ENCODE measurements at places on chromosomes 1 and 21.

- DNase-seq: no peak
Observed at GRCh38 chr1:233513431-233513830, 100.5 kb upstream of the KCNK1 start.

GRCh38 chr1:221451741-221452140 lies 290.1 kb downstream of the DUSP10 start:
- no peak for DNase-seq

- DNase-seq: no peak
Observed at GRCh38 chr21:26852423-26852822, 7.2 kb upstream of the ADAMTS1 start.

GRCh38 chr1:117225931-117226330 lies 15.2 kb upstream of the VTCN1 start:
- no peak for DNase-seq

- DNase-seq: no peak
Observed at GRCh38 chr1:23722652-23723051, 20.6 kb upstream of the ELOA start.

DNA sequence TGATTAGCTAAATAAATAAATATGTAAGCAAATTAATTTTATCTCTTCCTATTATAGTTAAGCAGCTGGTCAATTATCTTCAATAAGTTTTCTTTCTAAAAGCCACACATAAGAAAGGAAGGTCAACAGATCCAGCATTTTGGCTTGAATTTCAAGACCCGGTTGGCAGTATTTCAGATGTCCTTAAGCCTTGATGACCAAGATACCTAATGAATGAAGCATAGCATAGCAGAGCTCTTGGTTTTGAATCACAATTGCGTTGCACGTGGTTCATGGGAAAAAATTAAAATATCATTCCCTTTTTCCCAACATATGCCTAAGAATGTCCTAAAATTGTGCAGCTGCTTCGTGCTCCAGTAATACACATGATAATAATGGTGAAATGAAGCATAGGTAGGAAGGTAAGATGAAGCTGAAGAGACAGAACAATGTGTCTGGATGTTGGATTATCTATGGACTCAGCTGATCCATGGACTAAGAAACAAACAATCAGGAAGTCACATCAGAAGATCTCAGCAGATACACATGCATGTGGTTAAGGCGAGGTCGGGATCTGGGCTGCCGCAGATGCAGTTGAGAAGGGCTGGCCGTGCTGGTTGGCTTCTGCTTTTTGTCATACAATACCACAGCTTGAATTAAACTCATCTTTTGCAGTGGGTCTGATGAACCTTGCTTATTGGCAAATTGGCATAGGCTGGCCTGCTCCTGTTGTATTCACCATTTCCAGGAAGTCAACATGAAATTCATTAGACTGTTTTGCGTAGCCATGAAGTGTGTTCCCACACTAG lies 284.9 kb upstream of the RUNX1 start:
- no peak for DNase-seq

- DNase-seq: no peak
Observed at GRCh38 chr1:244730934-244731434, 78.1 kb downstream of the DESI2 start.

DNA sequence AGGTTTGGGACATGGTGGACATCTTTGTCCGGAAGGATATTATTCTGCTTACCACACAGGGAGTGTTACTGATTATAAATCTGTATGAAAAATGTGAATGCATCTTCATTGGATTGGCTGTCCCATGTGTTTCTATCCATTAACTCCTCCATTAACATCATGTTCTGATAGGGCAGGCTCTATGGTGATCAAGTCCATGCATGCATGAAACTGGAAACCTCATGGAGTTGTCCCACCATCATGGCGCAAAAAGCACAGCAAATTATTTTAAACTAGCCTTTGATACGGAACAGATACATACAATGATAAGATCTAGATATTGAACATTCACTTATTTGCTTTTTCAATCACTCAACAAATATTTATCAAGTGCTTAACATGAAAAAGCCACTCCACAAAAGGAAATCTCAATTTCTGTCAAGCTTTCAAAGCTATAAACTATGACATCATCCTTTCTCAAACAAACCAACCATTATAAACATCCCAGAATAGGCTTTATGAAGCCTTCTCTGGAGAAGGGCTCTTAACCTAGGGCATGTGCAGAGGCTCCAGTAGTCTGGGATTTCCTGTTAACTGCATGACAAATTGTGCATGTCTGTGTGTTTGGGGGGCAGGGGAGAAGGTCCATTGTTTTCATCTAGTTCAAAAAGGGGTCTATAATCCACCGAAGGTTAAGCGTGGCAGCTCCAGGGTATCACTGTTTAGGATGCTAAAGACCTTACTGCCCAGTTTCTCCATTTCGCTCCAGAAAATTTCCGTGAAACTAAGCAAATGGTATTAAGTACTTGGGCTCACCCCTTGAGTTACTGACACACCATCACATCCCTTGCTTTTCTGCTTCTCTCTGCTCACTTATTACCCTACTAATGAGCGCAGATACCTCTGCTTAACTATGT lies 46.1 kb downstream of the ADAMTS1 start:
- DNase-seq: no peak

DNA sequence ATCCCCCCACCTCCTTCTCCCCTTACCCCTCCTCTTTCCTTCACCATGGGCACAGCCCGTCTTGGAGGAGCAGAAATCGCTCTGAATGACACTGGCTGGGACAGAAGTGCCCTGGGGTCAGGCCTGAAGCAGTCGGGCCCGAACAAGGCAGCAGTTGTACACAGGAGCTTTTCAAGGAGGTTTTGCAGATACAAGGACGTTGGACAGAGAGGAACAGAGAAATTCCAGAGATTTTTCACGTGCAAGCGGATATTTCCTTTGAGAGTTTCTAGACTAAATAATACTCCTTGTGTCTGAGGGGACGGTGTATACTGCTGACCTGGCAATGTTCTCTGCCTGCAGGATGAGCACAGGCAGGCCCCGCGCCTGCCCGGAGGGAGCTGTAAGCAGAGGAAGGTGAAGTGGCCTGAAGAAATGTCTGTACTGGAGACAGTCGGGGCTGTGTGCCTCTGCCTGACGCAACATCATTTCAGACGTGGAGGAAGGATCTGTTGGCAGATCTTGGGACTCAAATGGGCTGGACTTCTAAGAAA lies 95.3 kb upstream of the SLC25A33 start:
- DNase-seq: no peak

DNA sequence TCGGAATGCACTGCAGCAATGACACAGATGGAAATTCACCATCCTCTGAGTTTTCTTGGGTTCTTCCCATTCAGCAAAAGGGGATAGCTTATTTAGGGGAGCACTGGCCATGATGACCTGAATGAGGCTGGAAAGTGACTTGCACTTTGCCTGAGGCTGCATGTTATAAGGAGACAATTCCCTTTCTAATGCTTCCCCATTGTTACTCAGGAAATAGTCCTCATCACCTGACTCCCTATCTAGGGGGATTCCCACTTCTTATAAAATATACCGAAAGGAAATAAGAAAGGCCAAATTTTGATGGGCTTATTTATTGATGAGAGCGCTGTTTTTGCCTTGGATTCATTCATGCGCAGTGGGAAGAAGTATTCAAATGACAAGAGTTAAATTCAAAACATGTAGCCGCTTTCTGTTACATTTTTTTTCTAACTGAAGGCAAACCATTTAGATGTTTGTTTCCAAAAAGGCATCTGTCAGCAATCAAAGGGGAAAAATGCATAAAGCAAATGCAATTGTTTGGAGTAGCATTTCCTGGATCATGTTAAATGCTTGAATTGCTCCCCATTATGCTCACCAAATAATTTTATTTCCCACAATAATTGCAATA lies 220.3 kb upstream of the NFIA start:
- no peak for DNase-seq

DNA sequence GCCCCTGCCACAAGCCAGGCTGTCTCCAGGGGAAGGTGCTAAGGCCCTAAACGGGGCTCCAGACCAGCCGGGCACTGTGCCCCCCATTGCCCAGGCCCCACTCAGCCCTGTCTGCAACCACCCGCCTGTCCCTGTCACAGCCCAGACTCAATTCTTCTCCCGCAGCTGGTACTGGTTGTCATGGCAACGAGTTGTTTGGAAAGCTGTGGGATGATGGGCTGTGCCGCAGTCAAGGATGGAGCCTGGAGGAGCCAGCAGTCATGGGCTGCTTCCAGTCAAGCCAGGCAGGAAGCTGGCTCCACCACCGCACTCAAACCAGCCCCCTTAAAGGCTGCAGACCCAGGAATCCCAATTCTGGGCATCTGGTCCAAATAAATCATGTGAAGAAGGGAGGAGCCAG lies 4.2 kb downstream of the SPOCD1 start:
- DNase-seq: no peak

- no peak for DNase-seq
Observed at GRCh38 chr1:47865881-47866535, 131.2 kb downstream of the TRABD2B start.

DNA sequence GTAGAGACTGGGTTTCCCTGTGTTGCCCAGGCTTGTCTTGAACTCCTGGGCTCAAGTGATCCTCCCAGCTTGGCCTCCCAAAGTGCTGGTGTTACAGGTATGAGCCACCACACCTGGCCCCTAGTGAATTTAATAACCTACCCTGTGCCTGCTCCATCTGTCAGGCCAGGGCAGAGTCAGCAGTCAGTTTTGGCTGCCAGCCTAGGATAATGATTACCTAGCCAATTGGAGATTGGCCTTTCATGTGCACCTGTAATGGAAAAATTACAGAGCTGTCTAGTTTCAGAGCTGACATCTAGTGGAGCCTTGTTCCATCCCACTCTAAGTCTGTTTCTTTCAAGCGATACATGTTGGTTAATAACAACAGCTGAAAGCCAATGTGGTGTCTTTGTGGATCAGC lies 92.0 kb downstream of the DIRAS3 start:
- DNase-seq: no peak

GRCh38 chr1:233463333-233463732 lies 135.8 kb downstream of the MAP3K21 start:
- DNase-seq: no peak

GRCh38 chr1:51858892-51859291 lies 19.6 kb downstream of the NRDC start:
- DNase-seq: no peak

DNA sequence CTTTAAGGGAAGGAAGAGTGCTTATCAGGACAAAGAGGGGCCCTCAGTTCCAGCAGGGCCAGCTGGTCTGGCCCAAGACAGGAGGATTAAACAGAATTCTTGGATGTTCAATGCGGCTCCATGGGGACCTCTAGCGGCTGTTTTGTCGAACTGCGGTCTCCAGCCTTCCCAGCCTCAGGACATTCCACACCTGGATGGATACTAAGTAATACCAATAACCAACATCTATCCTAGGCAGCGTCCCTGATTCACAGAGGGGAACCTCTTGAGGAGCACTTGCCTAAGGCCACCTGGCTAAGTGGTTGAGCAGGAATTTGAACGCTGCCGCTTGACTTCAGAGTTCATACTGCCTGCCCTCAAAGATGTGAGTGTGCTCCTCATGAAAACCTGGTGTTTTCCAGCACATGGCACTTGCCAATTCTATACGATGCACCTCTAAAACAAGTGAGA lies 15.5 kb upstream of the CD247 start:
- peak; percentile 45 for DNase-seq

DNA sequence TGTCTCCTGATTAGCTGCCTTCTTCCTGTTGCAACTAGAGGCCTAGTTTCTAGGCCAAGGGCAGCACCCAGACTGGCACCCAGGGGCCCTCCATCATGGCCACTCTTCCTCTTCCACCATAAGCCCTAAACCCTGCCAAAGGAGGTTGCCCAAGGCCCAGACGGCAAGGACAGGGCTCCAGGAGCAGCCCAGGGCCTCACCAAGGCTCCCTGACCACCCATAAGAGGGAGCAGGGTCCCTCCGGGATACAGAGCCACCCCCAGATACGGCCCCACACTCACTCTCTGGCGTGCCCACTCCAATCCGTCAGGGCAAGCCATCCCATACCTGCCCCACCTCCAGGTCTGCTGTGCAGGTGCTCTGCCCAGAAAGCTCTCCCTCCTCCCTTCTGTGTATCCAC lies 79.9 kb downstream of the ITPKB start:
- no peak for DNase-seq

- no peak for DNase-seq
Observed at GRCh38 chr1:75131565-75132241, 2.5 kb upstream of the LHX8 start.

- peak; percentile 88 for DNase-seq
Observed at GRCh38 chr1:110209715-110210603, at the start of gene KCNC4. KCNC4 (plus strand) TSS chr1:110210314; CDS start chr1:110211500, 1,186 bp downstream.

GRCh38 chr1:42013881-42014470 lies 95.3 kb upstream of the HIVEP3 start:
- no peak for DNase-seq

DNA sequence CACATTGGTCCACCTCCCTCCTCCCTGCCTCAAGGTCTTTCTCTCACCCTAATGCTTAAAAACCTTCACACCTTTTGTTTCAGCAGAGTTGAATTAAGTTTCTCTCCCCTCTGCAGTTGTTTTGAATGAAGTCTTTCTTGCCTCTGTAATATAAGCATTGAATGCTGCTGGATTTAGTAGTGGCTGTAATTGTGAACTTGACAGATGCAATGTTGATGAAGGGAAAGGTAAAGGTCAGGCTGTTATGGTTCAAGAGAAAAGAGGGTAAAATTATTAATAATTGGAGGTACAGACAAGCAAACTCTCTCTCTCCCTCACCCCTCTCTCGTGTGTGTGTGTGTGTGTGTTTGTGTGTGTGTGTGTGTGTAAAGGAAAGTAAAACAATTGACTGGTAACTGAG lies 509.8 kb downstream of the AMY1C start:
- no peak for DNase-seq

GRCh38 chr21:42309753-42310213 lies 5.4 kb downstream of the TFF3 start:
- DNase-seq: peak; percentile 57

DNA sequence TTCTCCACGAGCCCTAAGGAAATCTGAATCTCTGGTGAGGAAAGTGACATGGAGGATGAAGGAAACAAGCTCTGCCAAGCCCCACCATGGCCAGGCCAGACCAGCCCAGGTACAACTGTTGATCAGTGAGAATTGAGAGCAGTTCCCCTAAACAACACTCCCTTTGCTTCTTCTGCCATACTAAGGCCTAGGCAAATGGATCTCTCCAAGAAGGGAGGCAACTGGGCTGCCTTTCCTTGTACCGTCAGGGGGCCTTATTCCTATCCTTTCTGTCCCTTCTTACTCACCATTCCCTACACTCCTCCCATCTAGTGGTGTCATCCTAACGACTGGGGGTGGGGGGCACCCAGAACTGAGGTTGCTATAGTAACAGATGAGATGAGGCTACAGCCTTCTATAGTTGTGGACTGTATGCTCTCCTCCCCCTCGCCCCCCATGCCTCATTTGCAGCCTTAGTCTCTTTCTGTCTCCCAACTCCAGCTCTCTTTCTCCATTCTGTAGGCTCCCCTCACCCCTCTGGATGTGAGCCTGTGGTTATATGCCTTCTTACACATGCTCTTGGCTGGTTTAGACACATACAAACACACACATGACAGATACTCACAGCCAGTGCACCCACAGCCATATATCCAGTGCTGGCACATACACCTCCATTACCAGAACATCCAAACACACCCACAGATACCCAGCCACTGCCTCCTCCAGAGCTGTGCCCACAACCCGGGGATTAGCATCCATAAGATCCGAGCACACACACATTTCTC lies 3.6 kb downstream of the PEA15 start:
- no peak for DNase-seq

GRCh38 chr1:14015917-14016316 lies 315.9 kb downstream of the PRDM2 start:
- DNase-seq: no peak

GRCh38 chr1:205286335-205286950 lies 35.1 kb downstream of the NUAK2 start:
- DNase-seq: peak; percentile 31

GRCh38 chr1:155210314-155211104 lies 2.0 kb downstream of the MTX1 start:
- DNase-seq: no peak

GRCh38 chr1:12406211-12407021 lies 176.6 kb downstream of the VPS13D start:
- no peak for DNase-seq

- no peak for DNase-seq
Observed at GRCh38 chr21:41866274-41866809, 12.8 kb downstream of the PRDM15 start.
